Cardiac muscle cell (in vitro differentiated cells and primary cell): ENCODE measurements at places on chromosomes 5 and 9. TPM values are rescaled to one million over a fixed set of nuclear protein-coding genes. Genes with fewer than 3 reads are reported as not detected.
A peak's percentile ranks its signal among the peaks of the same experiment; 100 is the strongest.

ZNG1C gene
- 11.1 and 39.3 TPM in 2 replicates for total RNA-seq

NPR3 gene
- total RNA-seq = 1.1 and 2.7 TPM in 2 replicates

FOXD4L3 gene
- total RNA-seq = 0.21 TPM in 1 of 2 replicates, not detected in the other

SPATA31E1 gene
- not detected in 2 replicates for total RNA-seq

DMGDH gene
- total RNA-seq = 4.3 and 8.9 TPM in 2 replicates

LCN10 gene
- 0.63 TPM in 1 of 2 replicates, not detected in the other for total RNA-seq

BTNL3 gene
- not detected in 2 replicates for total RNA-seq

C5orf47 gene
- 0.57 TPM in 1 of 2 replicates, not detected in the other for total RNA-seq

AJM1 gene
- 8.5 and 12.2 TPM in 2 replicates for total RNA-seq

DNA sequence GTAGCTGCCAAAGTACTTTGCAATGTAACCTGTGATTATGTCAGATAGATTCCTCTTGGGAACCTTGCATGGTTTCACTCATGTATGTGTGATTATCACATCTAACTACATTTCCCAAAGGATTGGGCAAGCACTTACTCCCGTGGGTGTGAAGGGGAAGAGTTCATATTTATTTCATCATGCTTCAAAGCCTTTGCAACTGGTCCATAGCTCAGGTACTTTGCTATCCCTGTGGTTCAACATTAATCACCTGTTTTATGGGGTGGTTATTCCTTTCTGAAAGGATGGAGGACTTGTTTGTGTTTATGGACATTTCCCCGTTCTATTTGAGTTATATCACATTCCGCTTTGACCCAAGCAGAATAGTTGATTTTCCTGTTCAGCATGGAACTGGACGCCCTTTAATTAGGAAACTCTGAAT is 13.6 kb upstream of the ERMP1 start:
- H3K27ac ChIP-seq = no peak overlapping the region
- H3K4me3 ChIP-seq = no peak overlapping the region
- H3K27me3 ChIP-seq = no peaks in the 10 kb centered on the region
- no peak for DNase-seq

GRCh38 chr9:137989156-137989555 is 111.6 kb downstream of the CACNA1B start:
- H3K36me3 ChIP-seq = no peaks in the 10 kb centered on the region
- no peak overlapping the region for H3K4me3 ChIP-seq
- H3K27me3 ChIP-seq = no peaks in the 10 kb centered on the region
- H3K27ac ChIP-seq = no peak overlapping the region
- DNase-seq = no peak

DNA sequence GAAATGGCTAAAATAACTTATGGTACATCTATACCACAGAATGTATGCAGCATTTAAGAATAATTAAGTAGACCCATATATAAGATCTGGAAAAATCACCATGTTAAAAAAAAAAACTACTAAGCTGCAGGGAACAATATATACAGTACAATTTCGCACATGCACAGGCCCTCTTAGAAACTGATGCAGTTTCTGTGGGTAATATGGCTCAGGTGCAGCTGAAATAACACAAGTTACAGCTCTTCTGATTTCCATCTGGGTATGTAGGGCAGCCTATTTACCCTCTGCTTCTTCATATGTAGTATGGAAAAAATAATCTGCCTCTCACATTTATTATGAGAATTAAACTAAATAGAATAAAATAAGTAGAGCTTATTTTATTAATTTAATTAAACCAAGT is 82.9 kb downstream of the YIPF5 start:
- no peaks in the 10 kb centered on the region for H3K36me3 ChIP-seq
- DNase-seq = no peak
- no peaks in the 10 kb centered on the region for H3K27me3 ChIP-seq

DNA sequence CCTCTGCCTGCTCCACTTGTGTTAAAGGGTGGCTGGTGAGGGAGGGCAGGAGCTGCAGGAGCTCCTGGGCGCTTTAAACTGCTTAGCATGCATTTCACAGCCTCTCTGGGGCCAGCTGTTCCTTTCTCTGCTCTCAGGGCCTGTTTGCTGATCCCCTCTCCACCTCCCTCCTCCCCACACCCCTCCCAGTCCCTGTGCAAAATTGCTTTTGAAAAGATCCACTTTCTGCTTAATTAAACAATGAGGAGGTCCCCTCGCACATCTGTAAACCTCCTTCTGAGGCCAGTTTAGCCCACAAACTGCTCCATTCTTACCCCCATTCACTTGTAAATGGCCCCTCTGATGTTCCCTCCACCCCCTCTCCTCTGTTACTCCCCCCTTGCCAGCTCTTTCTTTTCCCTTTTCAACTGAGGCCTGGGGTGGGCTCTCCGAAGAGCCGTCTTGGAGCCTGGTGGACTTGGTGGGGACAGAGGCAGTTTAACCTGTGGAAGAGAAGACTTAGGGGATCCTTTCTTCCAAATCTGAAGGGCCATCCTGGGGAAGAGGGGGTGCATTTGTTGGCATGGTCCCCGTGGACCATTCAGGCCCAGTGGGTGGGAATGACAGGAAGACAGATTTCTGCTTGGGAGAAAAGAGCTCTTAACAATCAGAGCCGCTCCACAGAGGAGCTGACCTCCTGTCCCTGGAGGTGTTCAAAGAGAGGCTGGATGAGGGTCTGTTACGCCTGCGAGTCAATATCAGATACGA is 12.0 kb downstream of the URM1 start:
- H3K4me3 ChIP-seq = no peak overlapping the region
- H3K27me3 ChIP-seq = no peaks in the 10 kb centered on the region
- H3K4me1 ChIP-seq = no peaks in the 10 kb centered on the region

- no peaks in the 10 kb centered on the region for H3K27me3 ChIP-seq
- H3K4me1 ChIP-seq = peaks cover 12% of the 10 kb centered on the region
- H3K27ac ChIP-seq = no peak overlapping the region
- H3K36me3 ChIP-seq = no peaks in the 10 kb centered on the region
- no peak overlapping the region for H3K4me3 ChIP-seq
- DNase-seq = no peak
These were observed 188.9 kb upstream of the RPS23 start for GRCh38 chr5:82466986-82467561.

DNA sequence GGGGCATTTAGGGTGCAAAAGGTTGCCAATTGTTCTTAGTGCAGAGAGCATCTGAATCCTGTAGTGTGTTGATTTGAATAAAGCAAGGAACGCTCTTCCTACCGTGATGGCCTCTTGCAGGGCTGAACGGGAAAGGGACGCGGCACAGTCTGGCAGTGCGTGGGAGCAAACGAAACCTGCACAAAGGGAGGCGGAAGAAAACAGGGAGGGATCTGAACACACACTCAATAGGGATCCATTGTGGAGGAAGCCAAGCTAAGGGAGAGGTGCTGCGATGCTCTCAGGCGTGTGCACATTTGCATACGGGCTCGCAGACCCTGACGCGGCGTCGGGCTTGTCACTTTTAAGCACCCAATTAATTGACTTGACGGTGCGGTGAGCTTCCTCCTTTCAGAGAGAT is 414.0 kb upstream of the IRX1 start:
- H3K4me3 ChIP-seq = no peak overlapping the region
- no peaks in the 10 kb centered on the region for H3K36me3 ChIP-seq
- no peaks in the 10 kb centered on the region for H3K27me3 ChIP-seq
- no peaks in the 10 kb centered on the region for H3K4me1 ChIP-seq
- no peak for DNase-seq

DNA sequence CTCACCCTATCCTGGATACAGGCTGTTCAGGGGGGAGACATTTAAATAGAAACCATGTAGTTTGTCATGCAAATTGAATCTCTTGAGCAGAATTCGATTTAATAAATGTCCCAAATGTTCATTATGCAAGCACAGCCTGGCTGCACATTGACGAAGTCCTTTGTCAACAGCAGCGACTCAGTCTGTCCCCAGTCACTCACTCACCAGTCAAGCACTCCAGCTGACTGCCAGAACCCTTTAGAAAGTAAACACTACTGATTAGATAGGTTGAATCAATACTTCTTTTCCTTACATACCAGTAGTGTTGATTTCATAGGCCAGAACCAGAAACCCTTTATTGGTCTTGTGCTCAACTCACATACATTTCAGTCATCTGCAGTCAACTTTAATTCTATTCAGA is 27.5 kb downstream of the CDH6 start:
- H3K36me3 ChIP-seq = no peaks in the 10 kb centered on the region
- H3K27ac ChIP-seq = no peak overlapping the region
- no peaks in the 10 kb centered on the region for H3K27me3 ChIP-seq
- no peak overlapping the region for H3K4me3 ChIP-seq
- DNase-seq = no peak

DNA sequence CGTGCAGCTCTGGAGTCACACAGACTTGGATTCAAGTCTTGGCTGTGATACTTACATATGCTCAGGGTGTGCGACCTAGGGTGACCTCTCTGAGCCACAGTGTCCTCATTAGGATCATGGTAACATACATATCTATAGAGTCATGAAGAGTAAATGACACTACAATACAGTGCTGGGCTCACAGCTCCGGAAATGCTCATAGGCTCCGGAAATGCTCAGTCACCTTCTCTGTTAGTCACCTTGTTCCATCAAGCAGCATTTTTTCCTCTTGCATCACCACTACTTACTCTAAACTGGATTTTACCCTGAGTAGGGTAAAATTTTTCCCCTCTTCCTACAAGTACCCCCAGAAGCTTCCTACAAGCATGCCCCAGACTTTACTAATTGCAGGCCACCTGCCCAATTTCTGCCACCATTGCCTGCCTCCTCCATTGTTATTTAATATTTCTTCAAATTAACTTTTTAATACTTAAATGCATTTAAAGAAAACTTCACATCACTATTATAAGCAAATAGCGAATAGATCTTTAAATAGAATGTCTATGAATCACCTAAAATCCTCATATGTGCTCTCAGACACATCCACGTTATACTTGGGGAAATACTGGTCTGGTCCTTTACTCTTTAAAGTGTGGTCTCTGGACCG is 147.6 kb upstream of the SPRY4 start:
- DNase-seq = peak; percentile 77
- no peak overlapping the region for H3K4me3 ChIP-seq
- no peaks in the 10 kb centered on the region for H3K4me1 ChIP-seq
- no peaks in the 10 kb centered on the region for H3K36me3 ChIP-seq
- no peaks in the 10 kb centered on the region for H3K27me3 ChIP-seq

GRCh38 chr5:111545031-111545430 is 32.7 kb upstream of the STARD4 start:
- DNase-seq = no peak
- no peaks in the 10 kb centered on the region for H3K36me3 ChIP-seq
- no peak overlapping the region for H3K27ac ChIP-seq
- no peak overlapping the region for H3K4me3 ChIP-seq

- DNase-seq = peak; percentile 87
- no peak overlapping the region for H3K27ac ChIP-seq
- H3K36me3 ChIP-seq = peaks cover 5% of the 10 kb centered on the region
- no peak overlapping the region for H3K4me3 ChIP-seq
- H3K27me3 ChIP-seq = no peaks in the 10 kb centered on the region
These were observed 47.1 kb upstream of the CTSL start for GRCh38 chr9:87678650-87679355.

- no peak overlapping the region for H3K4me3 ChIP-seq
- peaks cover 18% of the 10 kb centered on the region for H3K4me1 ChIP-seq
- no peak overlapping the region for H3K27ac ChIP-seq
- DNase-seq = no peak
These were observed 273.2 kb upstream of the PANK3 start for GRCh38 chr5:168852329-168852728.

DNA sequence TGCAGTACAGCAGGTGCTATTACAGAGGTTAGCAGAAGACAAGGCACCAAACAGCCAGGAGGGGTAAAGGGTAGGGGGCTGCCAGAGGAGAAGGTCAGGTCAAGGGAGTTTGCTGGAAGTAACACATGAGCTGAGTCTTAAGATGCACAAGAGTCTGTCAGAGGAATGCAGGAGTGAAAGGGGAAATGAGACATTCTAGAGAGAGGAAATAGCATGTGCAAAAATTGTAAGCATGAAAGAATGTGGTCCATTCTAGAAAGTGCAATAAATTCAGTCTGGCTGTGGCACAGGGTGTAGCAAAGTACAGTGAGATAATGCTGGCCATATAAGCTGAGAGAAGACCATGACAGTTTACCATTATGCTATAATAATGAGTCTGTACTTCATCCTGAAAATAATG is 6.6 kb downstream of the GOLGA1 start:
- peaks cover 32% of the 10 kb centered on the region for H3K36me3 ChIP-seq
- H3K27ac ChIP-seq = no peak overlapping the region
- no peaks in the 10 kb centered on the region for H3K4me1 ChIP-seq
- H3K27me3 ChIP-seq = no peaks in the 10 kb centered on the region
- no peak overlapping the region for H3K4me3 ChIP-seq
- DNase-seq = no peak

GRCh38 chr9:83646500-83647239 is 23.7 kb downstream of the IDNK start:
- no peak for DNase-seq
- H3K27me3 ChIP-seq = no peaks in the 10 kb centered on the region
- no peak overlapping the region for H3K4me3 ChIP-seq

- no peak for DNase-seq
- H3K4me1 ChIP-seq = peaks cover 10% of the 10 kb centered on the region
- no peak overlapping the region for H3K4me3 ChIP-seq
- no peaks in the 10 kb centered on the region for H3K36me3 ChIP-seq
- H3K27ac ChIP-seq = peak overlapping the region; percentile 32
These were observed 20.2 kb downstream of the GRAMD2B start for GRCh38 chr5:126443374-126443851.

- H3K4me3 ChIP-seq = no peak overlapping the region
- no peaks in the 10 kb centered on the region for H3K27me3 ChIP-seq
- no peaks in the 10 kb centered on the region for H3K36me3 ChIP-seq
- no peak for DNase-seq
- peaks cover 21% of the 10 kb centered on the region for H3K4me1 ChIP-seq
These were observed 27.2 kb downstream of the ARHGAP26 start for GRCh38 chr5:142797420-142797819.

DNA sequence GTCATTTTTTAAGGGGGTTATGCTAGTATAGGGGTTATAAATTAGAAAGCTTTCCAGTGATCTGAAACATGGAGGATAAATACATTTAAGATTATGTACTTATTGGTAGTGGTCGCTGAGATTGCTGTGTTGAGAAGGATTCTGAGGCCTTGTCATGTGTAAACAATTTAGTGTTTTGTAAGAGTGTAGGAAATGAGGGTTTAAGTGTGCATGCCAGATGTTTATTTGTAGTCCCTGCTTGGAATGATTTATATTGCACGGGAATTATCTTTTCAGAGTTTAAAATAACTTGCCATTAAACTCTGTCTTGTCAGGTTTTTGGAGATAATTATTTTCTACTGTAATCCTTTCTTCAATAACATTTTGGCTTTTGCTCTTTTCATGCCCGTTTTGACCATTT is 19.4 kb downstream of the ZNF618 start:
- H3K27ac ChIP-seq = no peak overlapping the region
- no peaks in the 10 kb centered on the region for H3K27me3 ChIP-seq
- no peaks in the 10 kb centered on the region for H3K36me3 ChIP-seq

GRCh38 chr5:5139336-5139776 is 774 bp upstream of the ADAMTS16 start:
- H3K27me3 ChIP-seq = peaks cover 29% of the 10 kb centered on the region
- H3K36me3 ChIP-seq = no peaks in the 10 kb centered on the region
- peak overlapping the region; percentile 35 for H3K4me3 ChIP-seq

GRCh38 chr5:125313555-125313954 is 567.1 kb upstream of the ZNF608 start:
- no peaks in the 10 kb centered on the region for H3K36me3 ChIP-seq
- DNase-seq = no peak
- no peak overlapping the region for H3K27ac ChIP-seq
- H3K27me3 ChIP-seq = no peaks in the 10 kb centered on the region
- H3K4me3 ChIP-seq = no peak overlapping the region
